ENCODE measurements at places on chromosomes 7 and 10. TPM values are rescaled to one million over a fixed set of nuclear protein-coding genes. Genes with fewer than 3 reads are reported as not detected.

ASAH2B gene
- 1.8 TPM for total RNA-seq

UTF1 gene
- not detected for total RNA-seq

C10orf62 gene
- total RNA-seq: not detected

PDCD11 gene
- total RNA-seq: 36.0 TPM

PRKRIP1 gene
- 10.9 TPM for total RNA-seq

GPR26 gene
- not detected for total RNA-seq

RELN gene
- 0.39 TPM for total RNA-seq

OGDH gene
- 109 TPM for total RNA-seq

TMEM270 gene
- not detected for total RNA-seq

ELAPOR2 gene
- total RNA-seq: 3.3 TPM

SH2D4B gene
- total RNA-seq: not detected

SLC13A1 gene
- not detected for total RNA-seq

BAMBI gene
- total RNA-seq: 1.2 TPM

ITPRID1 gene
- total RNA-seq: not detected

MOGAT3 gene
- not detected for total RNA-seq

COG5 gene
- 29.7 TPM for total RNA-seq
